ENCODE measurements at places on chromosomes 1 and 21. TPM values are rescaled to one million over a fixed set of nuclear protein-coding genes. Genes with fewer than 3 reads are reported as not detected.

AGO4 gene
- total RNA-seq: 19.1 TPM

SPRR3 gene
- not detected for total RNA-seq

APCS gene
- not detected for total RNA-seq

GRCh38 chr1:11578004-11578403, 76.2 kb downstream of the FBXO2 start:
- DNase-seq: no peak

DNA sequence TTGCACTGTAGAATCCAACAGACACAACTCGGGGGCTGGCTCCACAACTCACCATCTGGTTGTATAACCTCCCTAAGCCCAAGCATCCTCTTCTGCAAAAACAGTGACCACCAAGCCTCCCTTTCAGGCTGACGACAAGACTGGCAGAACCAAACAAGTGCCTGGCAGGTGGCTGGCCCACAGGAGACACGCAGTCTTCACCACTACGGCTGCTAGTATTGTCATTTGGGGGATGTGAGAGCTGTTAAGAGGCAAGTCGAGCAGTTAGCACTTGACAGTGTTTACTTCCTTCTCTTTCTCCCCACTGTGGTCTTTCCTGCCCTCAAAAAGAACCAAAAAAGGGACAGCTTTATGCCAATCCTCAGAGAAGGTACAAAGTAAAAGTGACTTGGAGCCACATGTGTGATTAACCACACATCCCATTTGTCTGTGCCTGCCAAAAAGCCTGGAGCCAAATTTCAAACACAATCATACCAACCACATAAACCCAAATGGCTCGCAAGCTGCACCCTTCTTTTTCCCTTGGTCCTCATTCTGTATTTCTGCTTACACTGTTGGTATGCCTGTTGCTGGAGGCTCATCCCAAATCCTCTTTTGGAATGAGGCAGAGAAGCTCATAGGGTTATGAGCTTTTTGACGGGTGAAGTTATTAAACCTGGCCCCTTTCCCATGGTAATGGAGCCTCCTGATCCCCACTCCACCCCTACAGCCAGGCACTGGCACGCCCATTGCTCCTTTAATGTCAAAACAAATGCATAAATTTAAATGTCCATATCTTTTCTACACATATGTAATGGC, 94.1 kb downstream of the TGFBR3 start:
- DNase-seq: no peak

DNA sequence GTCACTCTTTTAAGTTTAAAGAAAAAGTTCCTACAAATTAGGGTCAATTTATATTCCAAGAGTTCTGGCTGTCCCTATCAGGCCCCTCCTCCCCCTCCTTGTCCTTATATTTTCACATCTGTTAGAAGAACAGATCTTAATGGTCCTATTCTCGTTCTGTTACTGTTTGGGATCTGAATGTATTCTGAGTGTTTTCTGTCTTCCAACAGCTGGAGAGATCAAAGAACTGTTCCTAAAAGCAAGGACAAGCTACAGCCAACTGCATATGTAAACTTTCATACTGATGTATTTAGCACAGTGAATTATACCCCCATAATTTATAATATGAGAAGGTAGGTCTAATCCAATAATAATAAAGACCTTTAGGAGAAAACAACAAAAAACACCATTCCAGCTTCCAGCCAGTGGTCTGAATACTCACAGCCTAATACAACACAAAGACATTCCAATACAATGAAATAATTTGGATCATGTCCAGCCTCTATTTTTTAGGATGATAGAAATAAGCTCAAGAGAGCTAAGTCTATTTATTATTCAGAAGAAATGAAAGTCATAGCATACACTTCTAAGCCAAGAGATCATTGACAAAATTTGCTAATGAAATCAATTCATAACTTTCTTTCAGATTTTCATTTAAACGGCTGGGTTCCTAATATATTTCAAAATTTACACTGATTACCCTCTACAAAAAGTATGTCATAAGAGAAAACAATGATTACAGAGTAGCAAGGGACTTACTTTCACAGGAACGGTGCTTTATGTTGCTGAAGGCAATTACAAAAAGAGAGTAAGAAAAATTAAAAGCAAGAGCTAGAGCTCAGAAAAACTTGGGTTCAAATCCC, 25.3 kb downstream of the WLS start:
- DNase-seq: no peak

DNA sequence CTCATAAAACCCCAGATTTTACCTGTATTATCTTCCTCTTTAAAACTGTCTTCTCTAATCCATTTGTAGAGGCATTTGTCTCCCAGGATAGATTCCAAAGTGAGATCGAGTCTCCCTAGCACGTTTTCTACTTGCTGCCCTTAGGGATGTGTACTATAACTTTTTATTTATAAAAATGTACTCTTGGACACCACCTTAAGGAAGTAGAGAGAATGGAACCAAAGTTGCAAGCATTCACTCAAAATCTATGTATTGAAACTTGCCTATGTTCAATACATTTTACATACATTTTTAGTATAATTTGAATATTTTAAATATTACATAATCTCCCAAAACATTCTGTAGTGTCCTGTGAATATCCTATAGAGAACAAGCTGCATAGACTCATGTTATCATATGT, 842 bp upstream of the SPRR2A start:
- no peak for DNase-seq

Data from B cell (primary cell).